ENCODE measurements at places on chromosomes 2 and 18. TPM values are rescaled to one million over a fixed set of nuclear protein-coding genes. Genes with fewer than 3 reads are reported as not detected.

Gene CHRND
- total RNA-seq, result not detected

Gene TUBA4B
- total RNA-seq, result not detected

Gene TLX2
- not detected for total RNA-seq

Gene C2orf92
- 0.88 TPM for total RNA-seq

Gene CFC1
- not detected for total RNA-seq

Gene PSMA8
- total RNA-seq, result not detected

Gene LIMS4
- total RNA-seq, result 40.1 TPM

Gene CSRNP3
- 0.51 TPM for total RNA-seq

Gene SNORC
- 0.84 TPM for total RNA-seq

Gene TMEM163
- 0.09 TPM for total RNA-seq
